Bronchial epithelial cell (primary cell): ENCODE measurements at places on chromosomes 16 and 17. TPM values are rescaled to one million over a fixed set of nuclear protein-coding genes. Genes with fewer than 3 reads are reported as not detected.

The TBX6 gene
- 0.26 and 0.90 TPM in 2 replicates for total RNA-seq

The TEX14 gene
- under 0.01 TPM in 1 of 2 replicates, not detected in the other for total RNA-seq

The TNFRSF13B gene
- not detected in 2 replicates for total RNA-seq

The KRT25 gene
- not detected in 2 replicates for total RNA-seq

The MYO1D gene
- total RNA-seq: 35.8 and 42.9 TPM in 2 replicates

The UBE2O gene
- total RNA-seq: 15.8 and 21.8 TPM in 2 replicates
